ENCODE measurements at places on chromosomes 13 and 19.
A peak's percentile ranks its signal among the peaks of the same experiment; 100 is the strongest.

- no peak for DNase-seq
Measured at GRCh38 chr13:76438050-76438449, 448.2 kb downstream of the KCTD12 start.

GRCh38 chr13:32134241-32135055, 102.9 kb downstream of the FRY start:
- DNase-seq = no peak

DNA sequence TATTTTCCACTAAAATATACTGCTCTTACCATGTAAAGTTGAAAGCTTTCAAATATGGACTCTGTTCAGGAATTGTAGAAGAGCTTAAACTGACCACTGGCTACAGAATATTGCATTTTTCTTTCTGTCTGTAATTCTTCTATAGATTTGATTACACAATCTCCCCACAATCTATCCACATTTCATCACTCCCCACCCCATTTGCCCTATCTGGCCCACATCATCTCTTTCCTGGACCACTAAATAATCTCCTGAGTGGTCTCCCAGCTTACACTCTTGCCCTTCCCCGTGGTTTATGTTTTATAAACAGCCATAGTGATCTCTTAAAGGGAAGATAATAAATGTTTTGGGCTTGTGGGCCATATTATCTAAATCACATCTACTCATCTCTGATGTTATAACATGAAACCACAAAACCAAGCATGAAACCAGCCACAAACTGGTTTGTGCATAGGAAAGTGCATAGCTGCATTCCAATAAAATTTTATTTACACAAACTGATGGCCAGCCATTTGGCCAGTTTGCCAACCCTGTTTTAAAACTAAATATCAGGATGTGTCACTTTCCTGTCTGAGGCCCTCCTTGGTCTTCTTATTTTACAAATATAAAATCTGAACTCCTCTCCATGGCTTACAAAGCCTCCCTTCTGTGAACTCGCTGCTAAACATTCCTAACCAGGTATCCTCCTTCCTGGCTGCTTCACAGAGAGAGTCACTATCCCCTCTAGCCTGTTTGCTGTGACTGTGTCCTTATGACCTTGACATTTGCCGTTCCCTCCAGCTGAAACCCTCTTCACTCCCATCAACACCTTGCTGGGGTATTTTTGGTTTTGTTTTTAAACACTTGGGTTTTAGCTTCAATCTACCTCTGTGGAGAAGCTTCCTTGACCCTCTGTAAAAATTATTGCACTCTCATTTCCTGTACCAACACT, 500.9 kb downstream of the GPC6 start:
- no peak for DNase-seq

DNA sequence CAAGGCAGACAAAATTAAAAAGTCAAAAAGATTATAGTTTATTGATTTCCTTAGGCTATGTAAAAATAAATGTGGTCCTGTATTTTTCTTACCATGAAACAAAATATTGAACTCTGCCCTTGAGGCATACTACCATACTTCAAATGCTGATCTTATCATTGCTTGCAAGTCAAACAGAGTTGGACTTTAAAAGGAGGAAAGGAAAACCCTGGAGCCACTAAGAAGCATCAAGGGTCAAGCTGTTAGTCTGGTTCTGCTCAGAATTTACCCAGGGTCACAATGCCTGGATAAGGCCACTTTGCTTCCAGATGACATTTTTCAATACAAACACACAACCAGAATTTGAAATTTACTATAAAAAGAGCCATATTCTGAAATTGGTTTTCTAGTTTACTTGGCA, 2.2 kb upstream of the FREM2 start:
- DNase-seq = no peak

DNA sequence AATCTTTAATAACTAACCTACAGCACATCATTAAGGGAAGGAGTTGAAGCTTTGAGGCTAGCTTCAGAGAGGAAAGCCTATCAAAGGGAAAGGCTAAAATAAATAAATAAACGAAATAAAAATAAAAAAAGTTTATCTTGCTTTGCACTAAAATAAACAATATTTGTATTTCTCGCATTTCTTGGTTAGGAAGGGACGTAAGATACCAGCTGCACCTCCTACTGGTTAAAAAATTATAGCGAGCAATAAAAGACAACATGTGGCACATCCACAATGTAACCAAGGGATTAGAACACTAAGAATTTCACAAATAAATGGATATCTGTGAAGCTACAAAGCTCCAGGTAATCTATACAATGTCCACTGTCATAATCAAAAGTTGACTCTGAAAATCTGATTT, 194.5 kb downstream of the DACH1 start:
- no peak for DNase-seq

DNA sequence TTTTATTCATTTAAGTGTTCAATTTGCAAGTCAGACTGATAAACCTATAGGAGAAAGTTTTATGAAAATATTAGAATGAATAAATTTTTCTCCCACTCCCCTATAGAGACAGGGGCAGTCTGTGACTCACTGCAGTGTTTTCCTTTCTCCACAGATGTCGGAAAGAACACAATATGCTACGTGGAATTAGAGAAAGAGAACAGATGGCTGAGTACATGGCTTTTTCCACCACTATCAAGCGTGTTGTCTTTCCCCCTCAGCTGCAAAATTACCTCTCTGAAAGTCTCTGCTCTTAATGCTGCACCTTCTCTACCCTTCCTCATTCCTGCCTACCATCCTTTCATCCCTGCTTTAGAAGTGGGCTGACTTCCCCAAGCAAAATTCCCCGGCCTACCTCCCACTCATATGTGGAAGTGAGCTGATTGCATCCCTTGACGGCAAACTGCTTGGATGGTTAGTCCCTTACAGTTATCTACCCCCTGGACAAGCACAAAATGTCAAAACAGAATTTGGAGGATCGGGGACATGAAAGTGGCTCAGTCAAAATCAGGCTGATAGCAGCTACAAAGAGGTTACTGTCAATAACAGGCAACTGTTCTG, 30.0 kb downstream of the FLT1 start:
- DNase-seq = no peak

GRCh38 chr13:40895227-40896184, 106.1 kb downstream of the SLC25A15 start:
- no peak for DNase-seq

DNA sequence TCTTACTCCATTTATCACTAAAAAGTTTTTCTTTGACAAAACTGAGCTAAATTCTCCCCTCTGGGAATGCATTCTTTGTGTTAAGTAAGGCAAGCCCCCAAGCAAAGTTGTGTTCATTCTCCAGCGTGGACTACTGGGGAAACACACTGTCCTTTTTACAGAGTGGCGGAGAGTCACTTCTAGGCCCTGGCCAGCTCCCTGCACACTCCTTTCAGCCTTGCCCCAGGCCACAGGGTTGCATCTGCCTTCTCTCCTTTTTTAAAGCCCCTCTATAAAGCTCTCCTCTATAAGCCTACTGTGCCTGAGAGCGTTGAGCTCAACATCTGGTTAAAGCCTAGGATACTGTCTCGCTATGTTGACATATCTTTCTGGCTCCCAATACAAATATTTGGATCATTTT, 803.4 kb downstream of the PCDH17 start:
- no peak for DNase-seq

DNA sequence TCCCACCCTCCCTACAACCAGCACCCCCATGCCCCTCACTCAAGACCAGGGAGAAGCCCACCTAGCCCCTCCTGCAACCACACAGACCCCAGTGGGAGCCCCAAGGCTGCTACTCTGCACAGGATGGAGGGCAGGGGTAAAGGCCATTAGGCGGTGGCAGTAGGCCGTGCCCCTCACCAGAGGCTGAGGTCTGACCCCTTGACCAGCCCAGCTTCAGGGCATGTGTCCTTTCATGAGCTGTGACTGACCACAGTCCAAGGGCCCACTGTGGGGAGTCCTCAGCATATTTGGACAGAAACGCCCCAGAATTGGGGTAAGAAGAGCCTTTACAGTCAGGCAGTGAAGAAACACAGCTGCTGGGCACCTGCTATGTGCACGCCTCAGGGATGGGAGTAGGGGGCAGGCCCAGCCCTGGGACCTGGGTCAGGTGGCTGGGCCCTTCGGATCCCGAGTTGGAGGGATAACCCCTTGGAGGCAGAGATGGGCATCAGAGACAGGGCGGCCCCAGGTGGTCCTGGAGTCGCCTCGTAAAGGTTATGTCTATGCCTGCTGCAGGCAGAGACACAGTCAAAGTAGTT, 1.7 kb upstream of the RPS5 start:
- DNase-seq = no peak

GRCh38 chr13:98577836-98578285, 954 bp upstream of the STK24 start:
- no peak for DNase-seq

GRCh38 chr13:26785838-26786630, 25.4 kb upstream of the GPR12 start:
- DNase-seq = peak; percentile 9

- DNase-seq = no peak
Measured at GRCh38 chr19:11541238-11541637, 2.6 kb downstream of the CNN1 start.

DNA sequence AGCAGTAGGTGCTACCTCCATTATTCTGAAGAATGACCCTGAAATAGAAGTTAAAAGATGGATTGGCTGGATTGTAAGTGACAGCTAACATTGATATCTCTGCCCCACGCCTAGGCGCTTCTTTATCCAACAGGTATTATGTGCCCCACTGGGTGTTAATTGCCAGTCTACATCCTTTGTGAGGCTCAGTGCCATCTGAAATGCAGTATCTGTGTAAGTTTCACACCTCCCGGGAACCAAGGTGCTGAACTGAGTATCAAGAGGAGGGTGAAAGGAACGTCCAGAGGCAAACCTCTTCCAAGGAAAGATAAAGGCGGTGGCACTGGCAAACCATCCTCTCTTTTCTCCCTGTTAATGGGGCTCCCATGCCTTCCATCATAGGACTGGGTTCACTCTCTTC, 181.1 kb upstream of the UBL3 start:
- DNase-seq = no peak

DNA sequence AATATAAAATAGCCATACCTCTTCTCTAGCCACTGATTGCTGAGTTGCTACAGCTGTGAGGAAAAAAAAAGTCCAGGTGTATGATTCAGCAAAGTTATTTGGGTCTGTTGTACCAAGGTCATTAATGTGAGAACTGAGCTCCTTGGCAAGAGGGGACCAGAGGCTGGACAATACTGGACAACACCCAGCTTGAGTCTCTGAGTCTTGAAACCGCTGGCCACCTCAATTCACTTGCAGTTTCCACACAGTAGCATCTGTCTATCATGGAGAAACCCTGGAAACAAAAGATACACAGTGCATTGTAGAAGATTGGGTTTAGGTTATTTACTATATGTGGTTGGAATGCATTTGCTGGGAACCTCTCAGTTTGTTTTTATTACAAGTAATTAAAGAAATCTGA, 60.4 kb downstream of the WDFY2 start:
- no peak for DNase-seq

DNA sequence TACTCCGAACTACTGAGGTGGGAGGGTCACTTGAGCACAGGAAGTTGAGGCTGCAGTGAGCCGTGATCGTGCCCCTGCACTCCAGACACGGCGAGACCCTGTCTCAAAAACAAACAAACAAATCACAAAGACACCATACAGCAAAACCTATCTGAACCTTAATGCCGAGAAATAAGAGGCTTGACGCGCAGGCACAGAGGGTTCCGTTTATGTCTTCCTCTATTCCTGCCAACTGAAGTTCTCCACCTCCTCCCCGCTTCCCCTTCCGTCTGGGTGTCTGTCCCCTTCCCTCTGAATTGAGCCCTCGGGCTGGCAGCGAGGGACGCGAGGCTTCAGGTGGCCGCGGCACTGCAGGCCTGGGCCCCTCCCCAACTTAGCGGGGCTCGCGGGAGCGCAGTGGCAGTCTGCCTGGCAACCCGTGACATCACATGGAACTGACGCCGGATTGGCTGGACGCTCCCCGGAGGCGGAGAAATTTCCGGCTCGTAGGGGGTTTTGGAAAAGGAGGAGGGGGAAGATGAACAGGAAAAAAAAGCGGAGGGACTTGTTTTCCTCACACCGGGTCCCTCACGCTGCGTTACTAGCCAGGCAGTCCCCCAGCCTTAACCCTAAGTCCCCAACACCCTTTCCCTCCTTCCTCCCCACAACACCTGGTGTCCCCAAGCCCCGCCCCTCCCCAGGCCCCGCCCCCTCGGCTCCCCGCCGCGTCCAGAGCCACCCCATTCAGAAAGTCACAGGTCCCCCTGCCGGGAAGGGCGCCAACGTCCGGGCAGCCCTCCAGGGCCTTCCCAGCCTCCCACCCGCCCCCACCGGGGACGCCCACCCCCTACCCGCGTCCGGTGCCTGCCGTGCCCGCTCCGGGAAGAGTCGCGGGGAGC, 1.1 kb upstream of the MYBPC2 start:
- peak; percentile 54 for DNase-seq

GRCh38 chr19:566403-566802, 6.0 kb upstream of the BSG start:
- no peak for DNase-seq

- no peak for DNase-seq
Measured at GRCh38 chr19:50162988-50163387, at the start of gene IZUMO2. TSS of gene IZUMO2 (minus strand) at chr19:50163281. CDS start at chr19:50163194, 87 bp downstream.

GRCh38 chr19:44356383-44357111, at the start of gene ZNF112:
TSS of gene ZNF112 (minus strand) at chr19:44356680. CDS start at chr19:44340539, 16,141 bp downstream.
- no peak for DNase-seq

- no peak for DNase-seq
Measured at GRCh38 chr13:73198991-73199411, 140.2 kb downstream of the KLF5 start.

DNA sequence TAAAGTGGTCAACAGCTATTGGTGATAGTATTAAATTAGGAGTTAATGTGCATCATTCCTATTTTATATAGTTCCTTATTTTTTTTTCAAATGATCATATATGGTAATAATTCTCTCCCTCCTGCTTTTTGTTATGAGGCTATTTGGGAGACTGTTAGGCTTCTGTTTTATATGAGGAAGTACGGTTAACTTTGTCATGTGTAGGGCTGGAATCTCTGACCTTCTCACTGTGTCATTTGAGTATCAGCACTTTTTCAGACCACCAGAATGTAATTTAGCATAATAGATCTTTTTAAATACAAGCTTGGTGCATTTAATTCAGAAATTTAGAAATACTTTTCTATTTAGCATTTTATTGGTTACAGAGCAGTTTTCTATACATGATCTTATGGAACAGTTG, 7.7 kb downstream of the DGKH start:
- no peak for DNase-seq

DNA sequence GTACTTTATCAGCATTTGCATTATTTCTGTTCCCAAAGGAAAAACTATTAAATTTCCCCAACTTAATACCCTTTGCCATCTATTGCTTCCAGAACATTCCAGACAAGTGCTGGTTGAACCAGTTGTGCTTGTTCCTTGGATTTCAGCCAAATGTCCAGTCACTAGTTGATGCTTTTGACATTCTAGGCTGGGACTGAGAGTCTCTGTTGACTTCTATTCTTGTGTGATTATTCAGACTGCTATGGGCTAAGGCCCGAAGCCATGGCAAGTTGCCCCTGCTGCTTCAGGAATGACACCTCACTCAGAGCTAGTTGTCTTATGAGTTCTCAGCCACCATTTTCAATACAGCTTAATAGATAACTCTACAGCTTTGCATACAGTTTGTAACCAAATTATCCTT, 458.1 kb upstream of the ARGLU1 start:
- no peak for DNase-seq

GRCh38 chr13:50905256-50905655, 4.3 kb upstream of the RNASEH2B start:
- no peak for DNase-seq
